Thymus (tissue), 14 donors: ENCODE measurements at places on chromosomes 4 and X.

DNA sequence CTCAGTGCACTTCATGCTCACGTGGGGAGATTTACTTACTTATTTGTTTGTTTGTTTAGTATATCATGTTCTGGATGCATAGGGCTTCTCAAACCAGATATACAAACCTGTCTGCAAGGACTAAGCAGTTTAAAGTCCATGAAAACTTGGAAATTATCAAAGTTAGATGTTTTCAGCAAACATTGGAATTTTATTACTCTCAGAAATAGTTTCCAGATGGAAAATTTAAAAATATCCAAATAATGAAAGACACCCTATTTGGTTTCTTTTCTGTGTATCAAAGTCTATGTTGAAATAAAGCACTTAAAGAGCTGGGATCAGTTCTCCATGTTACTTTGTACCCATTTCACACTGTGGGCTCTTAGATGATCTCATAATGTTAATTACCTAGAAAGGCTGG lies 312.1 kb downstream of the PPP1R2C start:
- no peak for DNase-seq

DNA sequence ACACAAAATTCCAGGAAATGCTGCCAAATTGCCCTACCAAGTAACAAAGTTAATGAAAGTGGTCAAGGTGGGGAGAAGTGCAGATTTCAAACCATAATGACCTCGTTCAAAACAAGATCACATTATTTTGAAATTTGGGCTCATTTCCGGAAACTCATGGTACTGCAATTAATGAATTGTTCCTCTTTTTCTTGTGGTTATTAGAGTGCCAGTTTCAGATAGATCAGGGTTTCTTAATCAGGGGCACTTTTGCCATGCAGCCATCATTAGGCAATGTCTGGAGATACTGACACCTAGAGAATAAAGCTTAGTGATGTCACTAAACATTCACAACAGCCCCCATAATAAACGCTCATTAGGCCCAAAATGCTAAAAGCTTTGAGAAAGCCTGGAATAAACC lies 381.5 kb upstream of the GALNT7 start:
- DNase-seq: no peak

GRCh38 chrX:47198026-47198686 lies 4.5 kb downstream of the UBA1 start:
- DNase-seq: no peak

DNA sequence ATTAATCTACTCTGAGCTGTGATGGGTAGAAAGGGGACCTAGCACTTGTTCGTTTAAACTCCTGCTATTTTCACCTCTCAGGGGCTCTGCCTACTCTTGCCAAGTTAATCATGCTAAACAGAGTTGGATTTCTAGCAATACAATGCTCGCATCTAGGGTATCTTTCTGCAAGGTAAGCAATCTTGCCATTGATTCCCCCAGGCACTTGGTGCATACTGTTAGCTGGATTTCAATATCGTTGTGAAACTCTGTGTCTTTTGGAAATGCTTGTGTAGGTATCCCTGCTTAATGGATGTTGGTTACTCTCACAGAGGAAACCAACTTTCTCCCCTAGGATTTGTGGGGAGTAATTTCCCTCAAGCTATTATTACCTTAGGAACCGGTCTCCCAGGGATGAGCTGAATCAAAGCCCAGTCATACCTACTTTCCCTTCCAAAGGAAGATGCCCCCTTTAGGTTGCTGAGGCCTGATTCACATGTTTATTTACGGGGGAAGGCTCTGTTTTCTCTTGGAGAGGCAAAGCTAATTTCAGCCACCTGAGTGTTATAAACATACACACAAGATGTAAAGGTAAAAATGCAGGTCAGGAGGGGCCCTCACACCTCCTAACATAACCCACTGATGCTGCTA lies 366.8 kb downstream of the FBXW7 start:
- DNase-seq: no peak

GRCh38 chr4:160981083-160981482 lies 1182.7 kb downstream of the FSTL5 start:
- no peak for DNase-seq

- DNase-seq: no peak
These were observed 845.8 kb downstream of the TECRL start for GRCh38 chr4:63563288-63564014.

GRCh38 chrX:2430265-2430825 lies 70.4 kb downstream of the DHRSX start:
- no peak for DNase-seq

- no peak for DNase-seq
These were observed 950.9 kb upstream of the NDST4 start for GRCh38 chr4:116064331-116064730.
